ENCODE measurements at places on chromosomes 16 and 17. TPM values are rescaled to one million over a fixed set of nuclear protein-coding genes. Genes with fewer than 3 reads are reported as not detected.
A peak's percentile ranks its signal among the peaks of the same experiment; 100 is the strongest.

Gene ELMO3
- total RNA-seq, result 57.2 TPM

Gene TBX6
- 3.8 TPM for total RNA-seq

Gene TBC1D3
- total RNA-seq, result not detected

DNA sequence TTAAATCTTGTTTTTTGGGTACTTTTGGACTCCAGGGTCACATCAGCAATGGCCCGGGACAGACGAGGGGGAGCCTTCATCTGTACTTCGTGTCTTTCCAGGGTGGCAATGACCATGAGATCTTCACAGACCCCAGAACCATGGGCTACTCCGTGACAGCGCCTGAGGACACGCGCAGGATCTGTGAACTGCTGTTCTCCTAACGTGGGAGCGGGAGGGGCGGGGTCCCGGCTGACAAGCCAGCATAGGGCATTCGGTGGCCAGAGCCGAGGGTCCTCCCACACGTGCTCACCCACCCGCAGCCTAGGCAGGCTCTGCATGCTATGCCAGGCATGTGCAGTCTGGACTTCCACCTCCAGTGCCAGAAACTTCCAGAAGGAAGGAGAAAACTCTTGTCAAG is 21.2 kb downstream of the CARHSP1 start:
- H3K27me3 ChIP-seq, result no peaks in the 10 kb centered on the region
- no peak overlapping the region for H3K27ac ChIP-seq
- no peak overlapping the region for H3K4me3 ChIP-seq
- peaks cover 14% of the 10 kb centered on the region for H3K4me1 ChIP-seq
- DNase-seq, result no peak

DNA sequence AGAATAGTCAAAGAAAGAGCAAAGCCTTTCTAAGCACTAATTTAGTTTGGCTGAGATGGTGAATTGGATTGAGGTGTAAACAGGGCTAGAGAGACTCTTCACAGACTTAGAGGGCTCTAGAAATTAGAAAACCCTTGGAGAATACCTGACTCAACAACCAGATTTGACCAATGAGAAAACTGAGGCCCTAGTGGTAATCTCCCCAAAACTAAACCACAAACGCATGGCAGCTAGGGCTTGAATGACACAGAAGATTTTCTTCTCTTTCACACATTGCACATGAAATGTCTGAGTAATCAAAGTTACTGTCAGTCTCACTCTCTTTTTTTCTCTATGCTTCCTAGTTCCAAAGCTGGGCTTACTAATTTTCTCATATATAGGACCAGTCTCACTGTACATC is 314.5 kb upstream of the KCNJ16 start:
- no peaks in the 10 kb centered on the region for H3K36me3 ChIP-seq
- no peak for DNase-seq
- no peak overlapping the region for H3K27ac ChIP-seq
- H3K4me3 ChIP-seq, result no peak overlapping the region

GRCh38 chr17:42541041-42541833 is 5.2 kb downstream of the NAGLU start:
- H3K4me1 ChIP-seq, result peaks cover 21% of the 10 kb centered on the region
- H3K27me3 ChIP-seq, result no peaks in the 10 kb centered on the region
- H3K36me3 ChIP-seq, result peaks cover 75% of the 10 kb centered on the region
- DNase-seq, result peak; percentile 48

- H3K27me3 ChIP-seq, result no peaks in the 10 kb centered on the region
- H3K36me3 ChIP-seq, result no peaks in the 10 kb centered on the region
- H3K4me3 ChIP-seq, result no peak overlapping the region
- peaks cover 9% of the 10 kb centered on the region for H3K4me1 ChIP-seq
Measured at GRCh38 chr17:66276328-66276937, 26.0 kb upstream of the PRKCA start.

- H3K27me3 ChIP-seq, result peaks cover 9% of the 10 kb centered on the region
- H3K4me1 ChIP-seq, result peaks cover 16% of the 10 kb centered on the region
- H3K4me3 ChIP-seq, result peak overlapping the region; percentile 39
Measured at GRCh38 chr17:74842599-74843351, 16.9 kb downstream of the GRIN2C start.
